ENCODE measurements at places on chromosomes 5 and 9.

DNA sequence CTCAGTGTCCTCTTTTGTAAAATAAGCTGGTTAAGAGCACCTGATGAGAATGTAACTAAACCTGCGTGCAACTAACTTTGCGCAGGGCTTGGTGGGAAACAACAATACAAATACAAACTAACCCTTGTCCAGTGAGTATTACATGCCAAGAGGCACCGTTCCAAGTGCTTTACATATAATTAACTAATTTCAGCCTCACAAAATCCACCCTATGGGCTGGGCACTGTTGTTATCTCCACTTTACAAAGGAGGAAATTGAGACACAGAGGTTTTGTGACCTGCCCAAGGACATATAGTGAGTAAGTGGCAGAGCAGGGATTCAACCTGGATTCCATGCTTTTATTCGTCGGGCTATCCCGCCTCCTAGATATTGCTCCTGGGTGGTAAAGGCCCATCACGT, 26.2 kb upstream of the TNIP1 start:
- DNase-seq: no peak

GRCh38 chr5:76607353-76607871, 15.8 kb downstream of the F2RL2 start:
- no peak for DNase-seq

- DNase-seq: no peak
These were observed 348.8 kb downstream of the TRPM3 start for GRCh38 chr9:70772601-70773000.

GRCh38 chr9:68507130-68507805, 33.4 kb downstream of the TMEM252 start:
- DNase-seq: peak; percentile 13

- DNase-seq: no peak
These were observed 218.1 kb downstream of the MPDZ start for GRCh38 chr9:13061390-13061789.

- DNase-seq: no peak
These were observed 87.9 kb upstream of the POU5F2 start for GRCh38 chr5:93829346-93829745.
